Renal cortical epithelial cell (primary cell): ENCODE measurements at places on chromosomes 16 and 17.

- DNase-seq = no peak
These were observed 52.0 kb upstream of the AMZ2 start for GRCh38 chr17:68195667-68196393.

GRCh38 chr16:30005341-30006094 is 5.3 kb downstream of the DOC2A start:
- DNase-seq = peak; percentile 15

DNA sequence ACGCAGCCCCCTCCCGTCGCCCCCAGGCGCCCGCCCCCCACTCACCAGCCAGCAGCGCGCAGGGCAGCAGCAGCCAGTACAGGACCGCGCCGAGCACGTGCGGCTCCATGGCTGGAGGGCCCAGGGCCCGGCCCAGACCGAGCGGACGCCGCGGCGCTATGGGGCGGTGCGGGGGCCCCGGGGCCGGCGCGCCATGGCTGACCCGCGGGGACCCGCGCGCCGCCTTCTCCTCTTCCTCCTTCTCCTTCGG is 239 bp downstream of the PIEZO1 start:
- no peak for DNase-seq

GRCh38 chr16:70696952-70697593 is 11.2 kb upstream of the MTSS2 start:
- no peak for DNase-seq

- DNase-seq = peak; percentile 36
These were observed 658 bp downstream of the SYNRG start for GRCh38 chr17:37608351-37609169.

- DNase-seq = no peak
These were observed 1.6 kb downstream of the BAHCC1 start for GRCh38 chr17:81396722-81397313.

DNA sequence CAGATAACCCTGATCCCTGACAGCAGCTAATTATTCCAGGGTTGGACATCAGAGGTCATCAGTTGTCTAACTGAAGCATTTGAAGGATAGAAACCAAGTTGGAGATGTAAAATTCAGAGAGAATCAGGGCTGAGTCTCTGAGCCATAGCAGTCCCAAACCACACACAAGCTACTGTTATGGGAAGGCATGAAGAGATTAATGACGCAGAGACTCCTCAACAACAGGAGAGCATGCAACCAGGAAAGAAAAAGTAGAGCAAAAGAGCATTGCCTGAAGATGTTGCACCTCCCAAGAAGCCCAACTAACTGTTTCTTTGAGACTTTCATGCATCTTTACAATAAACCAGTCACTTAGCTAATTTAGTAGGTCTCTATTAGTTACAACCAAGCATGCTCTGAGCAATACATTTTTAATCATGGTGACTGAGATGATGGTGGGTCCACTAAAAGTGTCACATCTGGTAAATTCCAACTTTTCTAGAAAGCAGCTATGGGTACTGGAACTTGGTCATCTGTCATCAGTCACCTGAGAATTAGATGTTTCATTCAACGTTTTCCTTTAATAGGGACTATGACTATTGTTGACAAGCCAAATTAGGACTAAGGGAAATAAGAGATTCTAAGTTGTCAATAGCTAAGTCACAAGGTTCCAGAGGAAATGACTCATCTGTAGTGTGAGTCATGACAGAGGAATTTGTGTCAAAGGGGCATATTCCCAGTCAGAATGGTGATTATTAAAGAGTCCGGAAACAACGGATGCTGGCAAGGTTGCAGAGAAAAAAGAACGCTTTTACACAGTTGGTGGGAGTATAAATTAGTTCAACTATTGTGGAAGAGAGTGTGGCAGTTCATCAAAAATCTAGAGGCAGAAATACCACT is 239.8 kb downstream of the CHD9NB start:
- peak; percentile 91 for DNase-seq

GRCh38 chr16:54110016-54110981 is 176.3 kb downstream of the IRX3 start:
- DNase-seq = no peak

- no peak for DNase-seq
These were observed 1188.0 kb downstream of the CDH11 start for GRCh38 chr16:63933841-63934240.

GRCh38 chr16:10121491-10121890 is 60.7 kb downstream of the GRIN2A start:
- DNase-seq = peak; percentile 46

DNA sequence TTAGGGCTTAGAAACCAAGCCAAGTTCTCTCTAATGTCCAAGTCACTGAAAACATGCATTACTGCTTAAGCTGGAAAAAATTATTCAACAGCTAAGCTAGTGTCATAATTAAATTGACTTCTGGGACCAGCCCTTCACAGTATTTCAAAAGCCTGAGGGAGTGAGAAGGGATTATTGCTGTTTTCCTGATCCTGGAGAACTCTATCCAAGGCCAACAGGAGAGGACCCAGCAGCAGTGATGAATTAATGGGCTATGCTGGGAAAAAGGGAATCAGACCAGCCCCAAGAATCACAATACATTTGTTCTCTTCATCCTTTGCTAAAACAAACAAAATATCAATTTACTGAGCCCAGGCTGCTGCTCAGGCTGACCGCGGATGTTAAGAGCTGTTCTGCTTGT is 34.5 kb upstream of the CLEC3A start:
- no peak for DNase-seq

DNA sequence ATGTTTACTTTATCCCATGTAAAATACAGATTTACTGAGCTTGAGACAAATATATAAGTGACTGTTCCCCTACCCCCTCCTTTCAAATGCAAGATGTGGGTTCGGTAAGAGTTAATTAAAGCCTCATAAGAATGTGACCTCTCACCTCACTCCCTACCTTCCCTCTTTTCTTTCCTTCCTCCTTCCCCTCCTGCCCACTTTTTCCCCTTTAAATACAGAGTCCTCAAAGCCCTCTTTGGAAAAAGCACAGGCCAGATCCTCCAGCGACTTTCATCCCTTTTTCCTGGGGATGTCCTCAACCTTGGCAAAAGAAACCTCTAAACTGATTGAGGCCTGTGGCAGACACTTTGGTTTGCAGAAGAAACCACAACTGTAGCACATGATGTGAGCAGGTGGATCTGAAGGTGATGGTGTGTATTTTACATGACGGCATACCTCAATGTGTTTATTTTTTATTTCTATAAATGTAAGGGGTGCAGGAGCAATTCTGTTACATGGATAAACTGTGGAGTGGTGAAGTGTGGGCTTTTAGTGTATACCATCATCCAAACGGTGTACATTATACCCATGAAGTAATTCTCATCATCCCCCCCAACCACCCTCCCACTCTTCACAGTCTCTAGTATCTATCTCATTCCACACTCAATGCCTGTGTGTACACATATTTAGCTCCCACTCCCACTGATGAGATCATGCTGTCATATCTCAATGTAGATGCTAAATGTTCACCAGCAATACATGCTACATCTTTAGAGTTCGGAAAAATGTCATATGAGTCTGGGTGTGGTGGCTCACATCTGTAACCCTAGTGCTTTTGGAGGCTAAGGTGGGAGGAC is 77.7 kb downstream of the XYLT1 start:
- DNase-seq = no peak

GRCh38 chr16:67883872-67884261 is 818 bp upstream of the NRN1L start:
- DNase-seq = peak; percentile 21

- no peak for DNase-seq
These were observed 29.9 kb upstream of the NUDT16L1 start for GRCh38 chr16:4663465-4663776.

DNA sequence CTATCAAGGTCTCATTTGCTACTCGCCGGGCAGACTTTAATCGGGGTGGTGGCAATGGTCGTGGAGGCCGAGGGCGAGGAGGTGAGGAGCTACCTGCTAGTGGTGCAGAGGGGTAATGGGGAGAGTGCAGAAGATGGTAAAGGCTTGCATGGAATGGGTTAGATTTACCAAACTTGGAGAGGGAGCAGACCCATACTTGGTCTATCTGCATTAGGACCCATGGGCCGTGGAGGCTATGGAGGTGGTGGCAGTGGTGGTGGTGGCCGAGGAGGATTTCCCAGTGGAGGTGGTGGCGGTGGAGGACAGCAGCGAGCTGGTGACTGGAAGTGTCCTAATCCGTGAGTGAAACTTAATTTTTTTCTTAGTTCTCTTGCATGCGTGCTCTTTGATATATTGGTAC is 10.1 kb downstream of the FUS start:
- no peak for DNase-seq

GRCh38 chr17:1365445-1366039 is 34.5 kb downstream of the YWHAE start:
- DNase-seq = peak; percentile 74

GRCh38 chr17:40833882-40834281 is 11.5 kb upstream of the KRT10 start:
- no peak for DNase-seq

GRCh38 chr16:16175296-16175695 is 48.0 kb downstream of the ABCC6 start:
- DNase-seq = no peak
